SK-MEL-5 (cell line): ENCODE measurements at places on chromosomes 5 and 9. TPM values are rescaled to one million over a fixed set of nuclear protein-coding genes. Genes with fewer than 3 reads are reported as not detected.

Gene DNAH5
- 0.11 and 0.43 TPM in 2 replicates for total RNA-seq

Gene SLC34A1
- 0.16 and 0.19 TPM in 2 replicates for total RNA-seq

DNA sequence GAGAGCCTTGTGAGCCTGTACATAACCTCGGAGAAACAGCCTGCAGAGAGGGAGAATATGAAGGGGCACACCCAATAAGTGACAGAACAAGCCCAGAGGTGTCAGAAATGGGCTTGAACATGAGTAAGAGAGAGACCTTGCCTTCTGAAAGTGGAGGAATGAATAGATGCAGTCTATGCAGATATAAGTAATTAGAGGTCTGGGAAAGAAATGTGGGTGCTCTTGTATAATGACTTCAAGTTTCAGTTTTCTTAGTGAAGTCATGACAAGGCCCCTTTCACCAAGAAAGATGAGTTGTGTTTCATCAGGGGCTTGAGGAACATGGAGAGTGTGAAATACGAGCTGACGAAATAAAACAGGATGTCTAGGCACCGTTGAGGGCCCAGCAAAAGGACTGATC, 15.1 kb downstream of the GRAMD2B start:
- DNase-seq = no peak

GRCh38 chr5:95631255-95631958, 11.5 kb downstream of the GPR150 start:
- no peak for DNase-seq

DNA sequence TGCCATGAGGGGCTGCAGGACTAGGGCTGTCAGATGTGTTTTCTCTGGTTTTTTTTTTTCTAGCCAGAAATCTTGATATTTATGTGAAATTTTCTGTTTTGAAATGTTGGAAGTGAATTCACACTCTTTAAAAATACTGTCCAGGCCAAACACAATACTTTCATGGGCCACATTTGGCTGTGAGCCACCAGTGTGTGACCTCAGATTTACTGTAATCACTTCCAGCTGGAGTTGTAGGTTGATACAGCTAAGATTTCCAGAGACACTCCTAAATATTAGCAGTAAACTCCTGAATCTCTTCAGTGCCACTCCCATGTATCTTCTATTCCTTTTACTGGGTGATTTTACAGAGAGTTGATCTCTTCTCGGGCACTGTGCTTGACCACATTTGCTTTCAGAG, 92.2 kb upstream of the CKMT2 start:
- no peak for DNase-seq

GRCh38 chr9:70120834-70121510, 77.3 kb downstream of the MAMDC2 start:
- DNase-seq = peak; percentile 49

- no peak for DNase-seq
Measured at GRCh38 chr5:161002571-161003074, 150.6 kb upstream of the ATP10B start.

DNA sequence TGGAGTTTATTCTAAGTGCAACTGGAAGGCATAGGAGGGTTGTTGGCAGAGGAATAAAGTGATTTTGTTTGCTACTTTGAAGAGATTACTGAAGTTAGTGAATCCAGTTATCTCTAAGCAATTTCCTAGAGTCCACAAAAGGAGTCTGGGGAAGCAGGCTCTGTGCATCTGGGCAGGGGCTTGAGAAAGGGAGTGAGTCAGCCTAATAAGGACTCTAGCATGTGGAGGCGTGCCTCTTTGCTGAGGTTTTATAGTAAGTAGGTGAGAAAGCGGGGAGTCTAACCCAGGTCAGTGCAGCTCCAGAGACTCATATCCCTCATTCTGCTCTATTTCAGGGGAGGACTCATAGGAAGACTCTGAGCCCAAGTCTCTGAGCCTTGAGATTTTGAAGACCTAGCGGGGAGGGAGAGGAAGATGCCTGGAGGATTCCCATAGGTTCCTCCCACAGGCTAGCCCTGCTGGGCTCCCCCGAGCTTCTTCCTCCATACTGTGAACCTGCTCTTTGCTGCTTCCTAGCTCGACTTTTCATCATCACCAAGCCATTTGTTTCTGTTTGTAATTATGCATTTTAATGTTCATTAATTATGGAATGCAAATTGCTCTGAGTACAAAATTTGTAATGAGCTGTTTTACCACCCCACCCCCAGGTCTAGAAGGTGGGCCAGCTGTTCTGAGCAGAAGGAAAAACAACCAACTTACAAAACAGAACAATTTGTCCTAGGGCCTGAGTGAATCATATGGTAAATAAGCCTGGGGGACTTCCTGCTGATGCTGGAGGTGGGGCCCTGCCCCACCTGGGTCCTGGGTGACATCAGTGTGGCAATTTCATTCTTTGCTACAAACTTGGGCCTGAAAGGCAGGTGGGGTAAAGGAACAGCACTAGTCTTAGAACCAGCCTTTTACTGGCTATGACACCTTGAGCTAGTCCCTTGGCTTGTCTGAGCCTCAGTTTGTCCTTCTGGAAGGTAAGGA, 150.2 kb downstream of the TRIM32 start:
- no peak for DNase-seq

GRCh38 chr9:130189840-130190239, 17.6 kb downstream of the NCS1 start:
- DNase-seq = no peak
